ENCODE measurements at places on chromosomes 3 and 15. TPM values are rescaled to one million over a fixed set of nuclear protein-coding genes. Genes with fewer than 3 reads are reported as not detected.

GRCh38 chr3:46416125-46416810 lies 9.2 kb downstream of the CCRL2 start:
- DNase-seq = no peak

DNA sequence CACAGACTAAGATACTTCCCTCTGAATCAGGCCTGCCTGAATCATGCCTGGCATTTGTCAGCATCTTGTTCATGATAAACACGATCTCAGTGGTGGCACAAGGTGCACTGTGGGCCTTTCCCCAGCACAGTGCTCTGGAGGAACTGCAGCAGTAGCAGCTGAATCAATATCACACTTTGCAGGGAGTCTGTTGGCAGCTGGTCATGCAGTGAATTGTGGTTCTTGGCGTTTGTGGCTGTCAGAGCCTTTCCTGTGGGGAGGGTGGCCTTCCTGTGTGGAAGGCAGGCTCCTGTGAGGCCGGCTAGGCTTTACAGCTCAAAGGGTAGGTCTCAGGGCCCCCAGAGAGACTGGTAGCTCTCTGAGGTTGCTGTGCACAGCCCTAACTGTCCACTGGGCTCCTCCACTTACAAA lies 54.4 kb upstream of the TLE3 start:
- DNase-seq = no peak

DNA sequence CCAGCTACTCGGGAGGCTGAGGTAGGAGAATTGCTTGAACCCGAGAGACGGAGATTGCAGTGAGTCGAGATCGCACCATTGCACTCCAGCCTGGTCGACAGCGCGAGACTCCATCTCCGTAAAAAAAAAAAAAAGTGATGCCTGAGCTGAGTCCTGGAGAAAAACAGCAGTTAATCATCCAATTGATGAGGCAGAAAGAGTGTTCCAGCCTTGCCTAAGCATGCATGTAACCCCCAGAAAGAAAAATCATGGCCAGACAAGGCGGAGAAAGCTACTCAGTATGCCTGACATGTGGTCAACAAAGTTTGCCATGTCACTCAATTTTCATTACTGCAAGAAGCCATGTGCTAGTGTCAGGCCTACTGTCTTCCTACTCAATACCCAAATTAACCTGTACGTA lies 593.1 kb upstream of the MDFIC2 start:
- DNase-seq = no peak

STAG1 gene
- total RNA-seq = 38.7 TPM

LINGO1 gene
- not detected for total RNA-seq

- DNase-seq = no peak
Observed at GRCh38 chr3:176159796-176160195, 1037.5 kb downstream of the TBL1XR1 start.

- no peak for DNase-seq
Observed at GRCh38 chr3:185131602-185132256, 21.1 kb downstream of the C3orf70 start.

CISH gene
- total RNA-seq = 394 TPM

DNA sequence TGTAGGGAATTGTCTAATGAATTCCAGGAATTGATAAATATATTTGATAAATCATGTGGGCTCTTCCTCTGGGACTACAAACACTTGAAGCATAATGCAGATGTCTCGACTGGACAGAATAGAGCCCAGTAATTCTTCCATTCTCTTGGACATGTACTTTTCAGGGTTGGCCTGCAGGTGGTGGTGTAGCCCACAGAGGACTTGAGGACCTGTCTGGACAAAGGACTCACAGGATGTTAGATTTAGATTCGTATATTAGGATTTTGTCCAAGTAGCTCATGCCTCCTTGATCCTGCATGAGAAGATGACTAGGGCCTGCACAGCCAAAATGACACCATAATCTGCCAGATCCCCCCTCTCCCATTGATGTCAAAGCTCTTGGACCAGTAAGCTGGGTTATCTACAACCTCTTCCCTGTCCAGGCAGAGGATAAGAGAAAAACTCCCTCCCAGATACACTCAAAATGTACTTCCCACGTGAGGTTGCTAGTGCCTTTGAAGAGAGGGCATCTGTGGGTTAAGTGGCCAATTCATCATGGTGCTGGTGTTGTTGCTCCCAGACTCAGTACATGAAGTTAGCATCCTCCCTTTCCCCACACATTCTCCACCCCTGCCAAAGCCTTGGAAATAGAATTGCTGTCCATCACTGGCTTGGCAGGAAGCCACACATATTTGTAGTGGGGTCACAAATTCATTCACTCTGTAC lies 88.6 kb upstream of the ZNF280D start:
- DNase-seq = peak; percentile 44

DNA sequence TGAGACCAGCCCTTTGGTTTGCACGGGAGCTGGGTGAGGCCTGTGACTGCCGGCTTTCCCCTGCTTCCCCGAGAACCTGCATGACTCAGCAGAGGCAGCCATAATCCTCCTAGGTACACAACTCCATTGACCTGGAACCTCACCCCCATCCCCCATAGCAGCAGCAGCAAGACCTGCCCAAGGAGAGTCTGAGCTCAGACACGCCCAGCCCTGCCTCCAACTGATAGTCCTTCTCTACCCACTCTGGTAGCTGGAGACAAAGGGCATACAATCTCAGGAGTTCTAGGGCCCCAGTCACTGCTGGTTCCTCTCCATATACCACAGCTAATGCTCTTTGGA lies 141.0 kb upstream of the ARHGEF26 start:
- DNase-seq = no peak

- DNase-seq = no peak
Observed at GRCh38 chr3:72892081-72892775, 4.4 kb downstream of the GXYLT2 start.

ITIH3 gene
- total RNA-seq = not detected

GRCh38 chr15:75029378-75030022 lies 6.1 kb downstream of the PPCDC start:
- DNase-seq = peak; percentile 91

- peak; percentile 39 for DNase-seq
Observed at GRCh38 chr3:88219138-88219792, 69.5 kb downstream of the C3orf38 start.

WDR93 gene
- not detected for total RNA-seq

THRB gene
- total RNA-seq = not detected

DNA sequence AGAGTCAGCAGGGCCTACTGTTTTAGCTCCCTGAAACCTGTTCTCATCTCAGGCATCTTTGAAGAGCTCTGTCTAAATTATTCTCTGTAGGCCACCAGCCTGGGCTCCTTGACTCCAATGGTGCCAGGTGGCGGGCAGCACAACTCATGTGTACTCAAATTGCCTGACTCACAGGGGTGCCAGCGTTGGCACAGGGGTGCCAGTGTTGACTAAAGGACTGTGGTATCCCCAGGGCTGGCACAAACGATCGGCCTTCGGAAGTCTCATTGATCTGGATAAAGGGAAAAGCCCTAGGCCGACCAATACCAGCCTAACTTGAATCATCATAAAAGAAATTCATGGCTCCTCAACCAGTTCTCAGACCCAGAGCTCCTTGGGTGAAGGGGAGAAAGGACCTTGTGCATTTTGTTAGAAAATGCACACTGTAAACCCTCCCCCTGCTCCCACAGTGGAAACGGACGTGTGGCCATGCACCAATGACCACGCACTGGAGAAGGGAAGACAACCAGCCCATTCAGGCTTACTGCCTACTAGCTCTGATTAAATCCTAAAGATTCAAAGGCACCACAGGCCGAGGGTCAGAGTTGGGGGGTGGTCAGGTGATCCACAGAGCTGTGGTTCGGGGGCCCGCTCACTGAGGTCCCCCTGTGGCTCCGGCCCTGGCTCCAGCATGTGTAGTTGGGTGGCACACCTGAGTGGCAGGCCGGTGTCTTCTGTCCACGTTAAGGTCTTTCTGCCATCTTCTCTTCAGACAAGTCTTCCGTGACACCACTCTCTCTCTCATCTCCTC lies 68.9 kb downstream of the NIPA2 start:
- no peak for DNase-seq

MESP2 gene
- total RNA-seq = not detected

ITPKA gene
- total RNA-seq = 0.24 TPM

DNA sequence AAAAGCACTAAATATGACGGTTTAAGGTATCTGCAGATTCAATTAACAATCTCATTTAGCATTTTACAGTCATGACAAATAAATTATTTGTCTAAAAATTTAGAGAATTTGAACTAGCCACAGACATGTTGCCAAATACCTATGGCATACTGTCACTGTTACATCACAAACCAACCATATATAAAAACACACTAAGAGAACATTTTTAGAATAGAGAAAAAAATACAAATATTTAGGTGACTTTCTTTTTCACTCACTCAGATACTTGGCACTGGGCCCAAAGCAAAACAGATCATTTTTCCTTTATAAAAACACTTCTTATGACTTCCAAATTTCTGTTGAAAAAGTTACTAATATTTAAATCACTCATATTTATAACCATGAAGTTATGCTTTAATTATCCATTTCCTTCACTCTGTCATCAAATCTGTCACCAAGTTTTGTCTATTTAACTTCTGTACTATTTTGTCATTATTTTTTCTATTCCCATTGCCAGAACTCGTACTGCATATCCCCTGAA lies 644.7 kb downstream of the OTOL1 start:
- DNase-seq = no peak

GRCh38 chr3:160935413-160936095 lies 169.6 kb downstream of the B3GALNT1 start:
- no peak for DNase-seq

GATA2 gene
- total RNA-seq = not detected

XXYLT1 gene
- total RNA-seq = 10.8 TPM

TMEM45A gene
- total RNA-seq = 0.42 TPM

GRCh38 chr3:71303627-71304200 lies 279.8 kb downstream of the FOXP1 start:
- peak; percentile 27 for DNase-seq

DNA sequence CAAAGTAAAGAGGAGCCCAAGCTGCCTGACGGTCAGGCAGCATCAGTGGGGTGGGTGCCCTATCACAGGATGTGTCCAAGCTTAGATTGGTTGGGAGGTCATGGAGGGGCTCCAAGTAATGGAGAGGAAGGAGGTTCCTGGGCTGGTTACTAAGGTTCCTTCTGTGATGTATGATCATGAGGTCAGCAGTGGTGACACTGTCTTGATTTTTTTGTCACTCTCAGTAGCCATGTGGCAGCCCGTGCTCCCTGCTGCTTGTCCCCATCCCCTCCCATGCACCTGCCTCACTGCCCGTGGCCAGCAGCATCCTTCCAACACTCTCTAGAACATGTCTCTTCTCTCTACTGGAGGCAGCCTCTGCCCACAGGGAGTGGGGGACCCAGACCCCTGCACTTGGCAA lies 261.7 kb downstream of the TLE3 start:
- DNase-seq = no peak

P2RY14 gene
- total RNA-seq = 0.60 TPM

DNA sequence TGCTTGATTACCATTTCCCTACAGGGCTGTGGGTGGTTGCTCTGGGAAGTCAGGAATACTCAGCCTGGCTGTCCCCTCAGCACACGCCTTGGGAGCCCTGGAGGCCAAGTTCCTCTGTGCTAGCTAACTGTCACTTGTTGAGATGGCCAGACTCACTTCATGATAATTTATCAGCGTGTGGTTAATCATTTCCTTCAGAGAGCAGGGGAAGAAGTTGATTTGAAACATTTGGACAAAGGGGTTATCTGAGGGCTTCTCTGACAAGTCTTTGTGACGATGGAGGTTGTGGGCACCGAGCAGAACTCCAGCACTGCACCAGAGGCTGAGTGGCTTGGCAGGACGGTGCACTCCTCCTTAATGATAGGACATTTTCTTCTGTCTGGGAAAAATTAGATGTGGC lies 61.9 kb downstream of the WHAMM start:
- DNase-seq = no peak

SAMD7 gene
- not detected for total RNA-seq

- DNase-seq = no peak
Observed at GRCh38 chr3:70180664-70181063, 131.8 kb downstream of the MDFIC2 start.

COL6A6 gene
- not detected for total RNA-seq

- DNase-seq = no peak
Observed at GRCh38 chr3:72760225-72760624, 88.0 kb downstream of the SHQ1 start.

SH3GL3 gene
- total RNA-seq = not detected

C3orf62 gene
- total RNA-seq = 10.4 TPM

DNA sequence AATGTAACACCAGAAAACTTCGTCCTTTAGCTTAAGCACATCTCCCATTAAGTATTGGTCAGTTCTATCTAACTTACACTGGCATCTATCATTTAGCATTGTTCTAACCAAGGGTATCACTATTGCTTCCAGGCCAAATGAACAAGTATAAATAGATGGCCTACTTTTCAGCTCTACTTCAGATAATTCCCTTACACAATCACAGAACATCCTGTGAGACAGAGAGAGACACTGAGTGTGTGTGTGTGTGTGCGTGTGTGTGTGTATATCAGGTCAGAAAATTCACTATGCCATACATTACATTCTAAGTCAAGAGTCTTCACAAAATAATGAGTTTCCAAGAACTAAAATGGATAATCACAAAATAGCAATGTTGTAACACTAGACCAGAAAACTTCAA lies 39.1 kb downstream of the SCAPER start:
- DNase-seq = no peak

LRRFIP2 gene
- 31.7 TPM for total RNA-seq

GRCh38 chr3:37590328-37591079 lies 271.2 kb upstream of the CTDSPL start:
- no peak for DNase-seq

ARGFX gene
- not detected for total RNA-seq

- DNase-seq = no peak
Observed at GRCh38 chr3:77071809-77072208, 31.9 kb downstream of the ROBO2 start.

PTH1R gene
- total RNA-seq = not detected

- DNase-seq = no peak
Observed at GRCh38 chr3:190224863-190225692, 97.2 kb downstream of the CLDN1 start.

DNA sequence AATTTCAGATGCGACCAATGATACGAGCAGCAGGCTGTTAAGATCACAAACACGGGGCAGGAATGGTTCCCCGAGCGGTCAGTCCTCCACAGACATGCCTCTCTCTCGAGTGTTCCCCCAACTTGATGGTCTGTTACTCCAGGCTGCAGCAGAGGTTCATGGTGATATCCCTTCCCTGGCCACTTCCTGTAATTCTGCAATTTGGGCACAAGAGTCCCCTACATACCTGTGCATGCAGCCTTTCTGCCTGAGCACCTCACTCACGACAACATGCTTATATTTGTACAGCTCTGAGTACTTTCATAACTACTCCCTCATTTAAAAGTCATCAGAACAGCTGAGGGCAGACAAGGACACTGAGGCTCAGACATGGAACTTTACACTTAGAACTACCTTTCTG lies 408.1 kb upstream of the NR2F2 start:
- no peak for DNase-seq

All from activated CD8-positive, alpha-beta T cell treated with anti-CD3 and anti-CD28 coated beads, Interleukin-2, amount 10 ng/mL, durations not matched to agents 7 days and 5 days (primary cell).